Muscle of leg (tissue), 16 donors: ENCODE measurements at places on chromosomes 12 and 14. TPM values are rescaled to one million over a fixed set of nuclear protein-coding genes. Genes with fewer than 3 reads are reported as not detected.

SERPINA9 gene
- total RNA-seq: not detected

OAS2 gene
- 1.8 TPM for total RNA-seq

TUBA1A gene
- 679 TPM for total RNA-seq

PRH2 gene
- not detected for total RNA-seq

MYF6 gene
- 105 TPM for total RNA-seq

MGAT4C gene
- 1.1 TPM for total RNA-seq

TAC3 gene
- total RNA-seq: 0.09 TPM

MYG1 gene
- total RNA-seq: 47.5 TPM

DNA sequence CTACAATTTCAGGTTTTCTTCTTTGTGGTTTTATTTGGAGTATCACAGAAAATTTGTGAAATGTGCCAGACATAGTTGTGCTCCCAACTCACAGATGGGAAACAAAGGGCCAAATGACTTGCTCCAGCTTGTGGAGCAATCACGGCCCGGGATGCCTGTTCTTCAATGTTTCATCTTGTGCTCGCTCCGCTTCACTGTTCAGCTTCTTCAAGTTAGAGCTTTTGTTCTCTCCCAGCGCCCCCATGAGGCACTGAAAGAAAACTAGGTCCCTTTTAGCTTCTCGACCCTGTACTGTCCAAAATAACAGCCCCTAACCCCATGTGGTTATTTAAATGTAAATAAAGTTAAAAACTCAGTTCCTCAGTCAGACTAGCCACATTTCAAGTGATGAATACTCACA, 187.9 kb upstream of the STXBP6 start:
- H3K27ac ChIP-seq: no peak overlapping the region
- H3K4me3 ChIP-seq: no peak overlapping the region
- DNase-seq: peak; percentile 27
- no peaks in the 10 kb centered on the region for H3K4me1 ChIP-seq

DNA sequence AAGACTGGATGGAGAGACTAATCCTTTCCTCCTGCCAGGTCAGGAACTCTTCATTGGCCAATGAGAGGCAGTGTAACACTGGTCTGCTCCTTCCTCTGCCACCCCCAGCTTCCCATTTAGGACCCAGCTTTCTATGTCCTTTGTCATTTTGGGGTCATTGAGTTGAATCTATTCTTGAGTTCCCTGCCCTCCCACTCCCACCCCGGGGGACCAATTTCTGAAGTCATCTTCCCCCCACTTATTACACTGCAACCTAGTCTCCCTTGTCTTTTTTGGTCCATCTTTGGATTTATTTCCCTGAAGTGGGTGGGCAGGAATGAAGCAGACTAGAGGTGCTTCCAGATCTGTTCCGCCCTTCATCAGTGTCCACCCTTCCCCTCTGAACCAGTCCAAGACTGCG, 7.6 kb upstream of the ITGA5 start:
- DNase-seq: no peak
- no peaks in the 10 kb centered on the region for H3K36me3 ChIP-seq
- no peak overlapping the region for H3K4me3 ChIP-seq
- H3K27me3 ChIP-seq: no peaks in the 10 kb centered on the region
- peak overlapping the region; percentile 56 for H3K27ac ChIP-seq
- H3K4me1 ChIP-seq: peaks cover 49% of the 10 kb centered on the region

- peaks cover 5% of the 10 kb centered on the region for H3K36me3 ChIP-seq
- H3K4me3 ChIP-seq: no peak overlapping the region
- no peaks in the 10 kb centered on the region for H3K27me3 ChIP-seq
- H3K27ac ChIP-seq: no peak overlapping the region
These were observed 9.1 kb downstream of the ITPK1 start for GRCh38 chr14:93106541-93107156.

- peak overlapping the region; percentile 63 for H3K27ac ChIP-seq
- no peaks in the 10 kb centered on the region for H3K27me3 ChIP-seq
- H3K4me3 ChIP-seq: no peak overlapping the region
- H3K36me3 ChIP-seq: no peaks in the 10 kb centered on the region
- peaks cover 2% of the 10 kb centered on the region for H3K4me1 ChIP-seq
- DNase-seq: peak; percentile 87
These were observed 52.6 kb downstream of the RASSF8 start for GRCh38 chr12:26011099-26011498.

DNA sequence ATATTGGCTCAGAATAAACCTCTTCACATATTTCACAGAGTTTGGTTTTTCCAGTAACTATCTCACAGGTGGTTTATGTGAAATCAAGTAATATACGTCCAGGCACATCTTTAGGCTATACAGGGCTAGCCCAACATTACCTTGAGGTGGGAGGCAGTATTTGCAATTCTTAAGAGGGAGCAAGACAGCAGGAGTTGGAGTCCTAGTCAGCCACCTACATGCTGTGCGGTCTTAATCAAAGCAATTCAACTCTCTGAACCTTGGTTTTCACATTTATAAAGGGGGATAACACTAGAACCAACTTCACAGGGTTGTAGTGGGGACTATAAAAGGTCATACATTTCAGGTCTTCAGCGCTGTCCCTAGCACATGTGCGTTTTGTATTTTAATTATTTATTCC, 73.5 kb upstream of the FICD start:
- H3K27me3 ChIP-seq: no peaks in the 10 kb centered on the region
- no peak for DNase-seq
- H3K36me3 ChIP-seq: no peaks in the 10 kb centered on the region
- no peak overlapping the region for H3K4me3 ChIP-seq
- H3K4me1 ChIP-seq: peaks cover 2% of the 10 kb centered on the region

DNA sequence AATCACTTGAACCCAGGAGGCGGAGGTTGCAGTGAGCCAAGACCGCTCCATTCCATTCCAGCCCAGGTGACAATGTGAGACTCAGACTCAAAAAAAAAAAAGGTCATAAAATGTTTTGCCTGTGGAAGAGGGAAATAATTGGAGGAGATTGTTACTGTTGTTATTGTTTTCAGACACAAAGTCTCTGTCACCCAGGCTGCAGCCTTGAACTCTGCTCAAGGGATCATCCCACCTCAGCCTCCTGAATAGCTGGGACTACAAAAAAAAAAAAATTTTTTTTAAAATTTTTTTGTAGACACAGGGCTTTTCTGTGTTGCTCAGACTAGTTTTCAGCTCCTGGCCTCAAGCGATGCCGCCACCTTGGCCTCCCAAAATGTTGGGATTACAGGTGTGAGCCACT, 33.9 kb downstream of the ARID2 start:
- H3K4me1 ChIP-seq: no peaks in the 10 kb centered on the region
- no peak overlapping the region for H3K4me3 ChIP-seq
- H3K27ac ChIP-seq: no peak overlapping the region
- no peak for DNase-seq

DNA sequence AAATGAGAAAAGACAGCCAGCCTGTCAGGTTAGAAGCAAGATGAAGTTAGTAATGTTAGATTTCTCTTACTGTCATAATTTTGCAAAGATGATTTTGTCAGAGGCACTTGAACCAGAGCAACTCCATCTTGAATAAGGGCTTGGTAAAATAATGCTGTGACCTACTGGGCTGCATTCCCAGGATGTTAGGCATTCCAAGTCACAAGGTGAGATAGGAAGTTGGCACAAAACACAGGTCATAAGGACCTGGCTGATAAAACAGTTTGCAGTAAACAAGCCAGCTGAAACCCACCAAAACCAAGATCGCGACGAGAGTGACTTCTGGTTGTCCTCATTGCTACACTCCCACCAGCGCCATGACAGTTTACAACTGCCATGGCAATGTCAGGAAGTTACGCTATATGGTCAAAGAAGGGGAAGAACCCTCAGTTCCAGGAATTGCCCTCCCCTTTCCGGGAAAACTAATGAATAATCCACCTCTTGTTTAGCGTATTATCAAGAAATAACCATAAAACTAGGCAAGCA, 1313.5 kb upstream of the TMEM132C start:
- no peaks in the 10 kb centered on the region for H3K27me3 ChIP-seq
- no peak for DNase-seq
- peaks cover 2% of the 10 kb centered on the region for H3K4me1 ChIP-seq

- H3K36me3 ChIP-seq: no peaks in the 10 kb centered on the region
- H3K4me1 ChIP-seq: peaks cover 44% of the 10 kb centered on the region
- no peak overlapping the region for H3K27ac ChIP-seq
- H3K4me3 ChIP-seq: no peak overlapping the region
These were observed 54.6 kb upstream of the PTGR2 start for GRCh38 chr14:73796893-73797542.

DNA sequence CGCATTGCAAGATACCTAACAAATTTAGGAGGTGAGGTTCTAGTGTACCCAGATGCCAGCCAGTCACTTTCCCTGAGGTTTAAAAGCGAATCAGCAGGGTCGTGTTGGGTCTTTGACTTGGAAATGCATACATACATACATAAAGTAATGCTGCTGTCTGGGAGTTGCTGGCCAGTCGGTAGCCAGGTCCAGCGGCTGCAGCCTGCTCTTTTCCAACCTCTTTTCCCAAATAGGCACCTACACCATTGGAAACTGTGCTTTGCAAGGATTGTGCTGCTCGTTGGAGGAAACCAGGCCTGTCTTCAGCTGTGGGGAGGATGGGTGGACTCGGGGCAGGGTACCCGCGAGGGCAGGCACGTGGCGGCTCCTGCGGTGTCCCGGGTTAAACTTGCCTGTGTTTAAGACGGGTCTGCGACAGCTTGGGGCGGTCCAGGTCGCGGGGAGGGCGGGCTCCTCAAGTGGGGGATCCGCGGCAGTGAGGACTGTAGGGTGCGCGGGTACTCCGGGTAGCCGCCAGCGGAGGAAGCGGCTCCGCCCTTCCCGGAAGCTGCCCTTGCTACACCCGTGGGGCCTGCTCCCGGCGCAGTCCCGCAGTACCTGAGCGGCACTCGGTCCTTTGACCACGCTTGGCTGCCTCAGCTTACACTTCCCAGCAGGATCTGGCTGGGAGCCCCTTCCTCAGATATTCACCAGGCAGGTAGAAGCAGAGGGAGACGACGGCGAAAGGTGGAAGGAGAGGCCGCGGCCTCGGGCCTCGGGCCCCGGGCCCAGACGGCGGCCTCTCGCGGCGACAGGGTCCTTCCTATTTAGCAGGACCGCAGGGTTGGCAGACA, 2.7 kb downstream of the TTC6 start:
- no peak for DNase-seq
- H3K36me3 ChIP-seq: no peaks in the 10 kb centered on the region
- no peak overlapping the region for H3K4me3 ChIP-seq
- peaks cover 94% of the 10 kb centered on the region for H3K27me3 ChIP-seq
- H3K27ac ChIP-seq: no peak overlapping the region

- H3K4me1 ChIP-seq: peaks cover 3% of the 10 kb centered on the region
- no peaks in the 10 kb centered on the region for H3K36me3 ChIP-seq
- H3K27me3 ChIP-seq: no peaks in the 10 kb centered on the region
- H3K4me3 ChIP-seq: peak within 1 kb of the TSS; percentile 52
These were observed at the start of gene LRRK2 for GRCh38 chr12:40224439-40225291. TSS of gene LRRK2 (plus strand) at chr12:40224997. CDS start at chr12:40225132, 135 bp downstream.

GRCh38 chr14:63231766-63232165, 27.5 kb downstream of the RHOJ start:
- no peak overlapping the region for H3K27ac ChIP-seq
- DNase-seq: no peak
- no peaks in the 10 kb centered on the region for H3K27me3 ChIP-seq
- H3K4me1 ChIP-seq: no peaks in the 10 kb centered on the region
- no peak overlapping the region for H3K4me3 ChIP-seq

GRCh38 chr14:92585981-92586937, 72.7 kb downstream of the RIN3 start:
- no peak overlapping the region for H3K4me3 ChIP-seq
- peak; percentile 97 for DNase-seq
- peaks cover 15% of the 10 kb centered on the region for H3K4me1 ChIP-seq
- no peaks in the 10 kb centered on the region for H3K27me3 ChIP-seq
- peaks cover 37% of the 10 kb centered on the region for H3K36me3 ChIP-seq
- peak overlapping the region; percentile 88 for H3K27ac ChIP-seq

DNA sequence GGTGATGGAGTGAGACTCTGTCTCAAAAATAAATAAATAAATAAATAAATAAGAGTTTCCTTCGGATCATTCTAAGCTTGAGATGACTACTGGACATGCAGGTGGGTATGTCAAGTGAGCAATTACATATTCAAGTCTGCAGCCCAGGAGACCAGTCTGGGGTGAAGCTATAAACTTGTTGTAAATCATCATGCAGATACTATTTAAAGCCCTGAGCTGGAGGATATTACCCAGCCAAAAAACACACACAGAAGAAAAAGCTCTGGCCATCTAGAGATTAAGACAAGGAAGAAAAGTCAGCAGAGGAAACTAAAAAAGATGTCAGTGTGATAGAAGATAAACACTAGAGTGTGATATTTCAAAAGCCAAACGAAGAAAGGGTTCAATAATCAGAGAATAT, 47.0 kb upstream of the PDZRN4 start:
- H3K4me3 ChIP-seq: no peak overlapping the region
- no peaks in the 10 kb centered on the region for H3K27me3 ChIP-seq
- H3K27ac ChIP-seq: no peak overlapping the region
- H3K36me3 ChIP-seq: no peaks in the 10 kb centered on the region
- H3K4me1 ChIP-seq: no peaks in the 10 kb centered on the region
- no peak for DNase-seq

- no peaks in the 10 kb centered on the region for H3K27me3 ChIP-seq
- no peak overlapping the region for H3K4me3 ChIP-seq
- no peaks in the 10 kb centered on the region for H3K4me1 ChIP-seq
- no peak for DNase-seq
These were observed 132.5 kb upstream of the FOXN3 start for GRCh38 chr14:89549381-89550125.

- DNase-seq: no peak
- H3K4me3 ChIP-seq: no peak overlapping the region
- H3K4me1 ChIP-seq: peaks cover 28% of the 10 kb centered on the region
- no peaks in the 10 kb centered on the region for H3K36me3 ChIP-seq
These were observed 91.9 kb downstream of the KIF26A start for GRCh38 chr14:104230119-104230815.

- no peaks in the 10 kb centered on the region for H3K27me3 ChIP-seq
- H3K36me3 ChIP-seq: peaks cover 93% of the 10 kb centered on the region
- H3K27ac ChIP-seq: no peak overlapping the region
- DNase-seq: no peak
These were observed 10.2 kb upstream of the PRKAG1 start for GRCh38 chr12:49028666-49029275.

DNA sequence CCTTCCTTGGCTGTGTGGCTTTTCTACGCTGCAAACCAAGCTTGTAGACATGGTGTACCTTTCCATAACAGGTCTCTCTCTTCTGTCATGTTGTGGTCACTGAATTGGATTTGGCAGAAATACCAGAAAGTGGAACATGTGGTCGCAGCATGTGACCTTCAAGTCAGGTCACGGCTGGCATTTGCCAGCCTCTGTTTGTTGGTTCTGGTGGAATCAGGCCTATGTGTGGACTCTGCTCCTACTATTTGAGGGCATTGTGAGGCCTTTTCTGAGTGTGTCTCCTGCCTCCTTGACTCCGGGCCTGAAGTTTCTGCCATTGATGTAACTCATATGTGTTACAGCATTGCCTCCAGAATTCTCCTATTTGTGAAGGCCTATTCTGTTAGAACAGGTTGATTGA, 116.7 kb downstream of the CACNA1C start:
- no peaks in the 10 kb centered on the region for H3K36me3 ChIP-seq
- peaks cover 2% of the 10 kb centered on the region for H3K27me3 ChIP-seq
- DNase-seq: no peak
- H3K27ac ChIP-seq: no peak overlapping the region
- peaks cover 3% of the 10 kb centered on the region for H3K4me1 ChIP-seq

DNA sequence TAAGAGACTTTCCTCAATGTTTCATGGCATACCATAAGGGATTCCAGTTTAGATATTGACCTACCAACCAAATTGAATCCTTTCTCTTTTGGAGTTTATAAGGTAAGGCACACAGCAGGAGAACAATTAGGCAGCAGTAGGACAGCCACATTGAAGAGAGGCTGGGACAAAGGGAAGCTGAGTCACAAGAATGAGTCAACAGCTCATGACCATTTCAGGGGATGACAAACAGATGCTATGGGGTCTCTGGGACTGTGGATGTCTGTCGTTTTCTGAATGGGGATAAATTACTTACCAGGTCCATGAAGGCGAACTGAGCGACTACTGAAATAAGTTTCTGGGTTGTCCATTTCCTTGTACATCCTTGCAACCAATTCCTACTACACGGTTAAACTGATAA, 48.6 kb upstream of the E2F7 start:
- H3K36me3 ChIP-seq: no peaks in the 10 kb centered on the region
- H3K27me3 ChIP-seq: no peaks in the 10 kb centered on the region
- no peak for DNase-seq
- H3K27ac ChIP-seq: no peak overlapping the region
